ENCODE measurements at places on chromosomes 1 and 21. TPM values are rescaled to one million over a fixed set of nuclear protein-coding genes. Genes with fewer than 3 reads are reported as not detected.

The FMO3 gene
- total RNA-seq: not detected

The ZNF683 gene
- 26.6 TPM for total RNA-seq

The MPZL1 gene
- total RNA-seq: 13.6 TPM

The SPRR2E gene
- total RNA-seq: not detected

The SERTAD4 gene
- total RNA-seq: not detected

DNA sequence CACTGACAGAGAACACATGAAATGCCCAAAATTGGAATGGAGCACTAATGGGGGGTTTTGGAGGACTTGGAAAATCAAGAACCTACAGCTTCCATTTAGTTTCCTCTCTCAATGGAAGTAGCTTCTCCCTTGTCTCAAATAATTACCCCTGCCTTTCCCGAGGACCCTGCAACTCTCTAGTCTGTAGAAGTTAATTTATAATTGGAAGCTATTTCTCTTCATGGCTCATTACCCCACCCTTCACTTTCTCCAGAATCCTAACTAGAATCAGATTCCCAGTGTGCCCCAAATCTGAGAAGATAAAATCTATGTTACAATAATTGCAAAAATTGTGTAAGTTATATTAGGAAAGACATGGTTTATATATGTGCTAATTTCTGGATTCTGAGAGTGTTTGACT is 181.5 kb upstream of the ATP1B1 start:
- no peak overlapping the region for H3K27ac ChIP-seq
- H3K36me3 ChIP-seq: no peaks in the 10 kb centered on the region
- DNase-seq: no peak
- peaks cover 11% of the 10 kb centered on the region for H3K4me1 ChIP-seq
- H3K4me3 ChIP-seq: no peak overlapping the region
- peaks cover 31% of the 10 kb centered on the region for H3K27me3 ChIP-seq

DNA sequence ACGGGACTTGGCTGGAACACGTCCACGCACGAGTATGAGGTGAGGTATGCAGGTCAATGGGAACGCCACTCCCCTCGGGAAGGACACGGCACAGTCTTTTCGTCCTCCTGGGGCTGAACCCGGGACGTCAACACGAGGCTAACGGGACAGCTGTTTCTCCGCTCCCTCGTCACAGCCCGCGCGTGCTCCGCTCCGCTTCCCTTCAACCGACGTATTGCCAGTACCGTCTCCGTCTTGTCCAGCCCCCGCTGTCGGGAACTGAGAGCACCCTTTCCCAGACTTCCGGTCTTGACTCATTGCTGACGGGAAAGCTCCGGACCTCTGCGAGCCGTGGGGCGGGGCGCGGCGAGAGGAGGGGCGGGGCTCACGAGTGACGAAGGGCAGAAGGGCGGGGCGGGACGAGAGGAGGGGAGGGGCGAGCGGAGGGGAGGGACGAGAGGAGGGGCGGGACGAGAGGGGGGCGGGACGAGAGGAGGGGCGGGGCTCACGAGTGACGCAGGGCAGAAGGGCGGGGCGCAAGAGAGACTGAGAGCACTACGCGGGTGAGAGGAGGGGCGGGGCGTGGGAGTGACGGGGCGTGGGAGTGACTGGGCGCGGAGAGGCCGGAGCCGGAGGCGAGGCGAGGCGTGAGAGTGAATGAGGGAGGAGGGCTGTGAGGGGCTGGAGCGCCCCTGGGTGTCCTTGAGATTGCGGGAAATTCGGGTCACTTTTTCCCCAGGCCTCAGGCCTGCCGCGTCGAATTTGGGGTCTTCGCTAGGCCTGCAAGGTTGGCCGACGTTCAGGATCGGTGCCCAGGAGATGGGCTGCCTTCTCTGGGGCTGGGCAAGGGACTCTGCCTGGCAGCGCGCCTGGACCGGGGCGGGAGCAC is 22.2 kb upstream of the CFAP126 start:
- no peaks in the 10 kb centered on the region for H3K27me3 ChIP-seq
- H3K36me3 ChIP-seq: peaks cover 4% of the 10 kb centered on the region
- DNase-seq: peak; percentile 97

DNA sequence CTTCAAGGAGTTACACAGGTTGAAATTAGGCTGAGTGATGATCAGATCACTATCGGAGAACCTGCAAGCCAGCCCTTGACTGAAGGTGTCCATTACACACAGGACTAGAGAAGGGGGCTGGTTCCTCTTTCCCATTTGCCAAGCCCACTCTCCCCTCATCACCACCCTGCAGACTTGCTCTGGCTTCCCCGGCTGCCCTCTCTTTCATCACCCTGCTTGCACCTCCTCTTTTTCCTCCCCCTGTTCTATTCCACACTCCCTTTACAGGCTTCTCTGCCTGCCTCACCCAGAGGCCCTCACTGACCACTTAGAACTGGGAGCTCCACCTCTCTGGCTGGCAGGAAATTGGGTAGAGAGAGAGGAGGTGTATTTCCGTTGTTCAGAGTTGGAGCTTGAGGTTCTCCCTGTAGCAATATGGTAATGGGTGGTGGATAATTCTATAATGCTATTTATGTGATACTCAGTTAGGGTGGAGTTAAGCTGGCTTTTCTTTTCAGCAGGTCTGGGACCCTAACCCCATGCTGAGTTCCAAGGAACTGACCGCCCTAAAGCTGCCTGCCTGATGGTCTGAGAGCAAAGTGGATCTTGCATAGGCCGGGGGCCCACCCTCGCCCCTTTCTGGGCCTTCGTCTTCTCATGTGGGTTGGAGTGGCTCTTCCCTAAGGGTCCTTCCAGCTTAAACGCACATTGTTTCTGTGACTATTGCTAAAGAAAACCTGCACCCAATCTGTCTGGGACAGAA is 111.8 kb upstream of the ADAR start:
- no peaks in the 10 kb centered on the region for H3K36me3 ChIP-seq
- no peak for DNase-seq
- H3K27me3 ChIP-seq: no peaks in the 10 kb centered on the region
- no peak overlapping the region for H3K4me3 ChIP-seq

- DNase-seq: no peak
- H3K4me3 ChIP-seq: no peak overlapping the region
- no peaks in the 10 kb centered on the region for H3K27me3 ChIP-seq
- H3K4me1 ChIP-seq: no peaks in the 10 kb centered on the region
- no peaks in the 10 kb centered on the region for H3K36me3 ChIP-seq
Measured at GRCh38 chr21:21373969-21374368, 375.8 kb downstream of the NCAM2 start.

- H3K36me3 ChIP-seq: no peaks in the 10 kb centered on the region
- no peak overlapping the region for H3K4me3 ChIP-seq
- peak; percentile 62 for DNase-seq
- peaks cover 14% of the 10 kb centered on the region for H3K27me3 ChIP-seq
- H3K27ac ChIP-seq: no peak overlapping the region
- no peaks in the 10 kb centered on the region for H3K4me1 ChIP-seq
Measured at GRCh38 chr1:47388891-47389238, 27.2 kb upstream of the FOXE3 start.

GRCh38 chr1:6424619-6425593 is at the start of gene ESPN:
Gene ESPN, plus strand, starts transcription at chr1:6424776. Its CDS starts 180 bp downstream, at chr1:6424956.
- no peaks in the 10 kb centered on the region for H3K36me3 ChIP-seq
- no peak for DNase-seq
- peaks cover 42% of the 10 kb centered on the region for H3K27me3 ChIP-seq

GRCh38 chr1:87588495-87588894 is 259.8 kb downstream of the LMO4 start:
- H3K27ac ChIP-seq: no peak overlapping the region
- no peaks in the 10 kb centered on the region for H3K36me3 ChIP-seq
- peaks cover 2% of the 10 kb centered on the region for H3K27me3 ChIP-seq
- DNase-seq: no peak
- H3K4me1 ChIP-seq: no peaks in the 10 kb centered on the region

- H3K4me3 ChIP-seq: no peak overlapping the region
- H3K36me3 ChIP-seq: no peaks in the 10 kb centered on the region
- DNase-seq: no peak
- peaks cover 25% of the 10 kb centered on the region for H3K27me3 ChIP-seq
- H3K4me1 ChIP-seq: peaks cover 6% of the 10 kb centered on the region
- H3K27ac ChIP-seq: no peak overlapping the region
Measured at GRCh38 chr1:54955359-54955758, 25.1 kb upstream of the TMEM61 start.

GRCh38 chr1:44973645-44974044 is 12.8 kb downstream of the EIF2B3 start:
- no peak overlapping the region for H3K27ac ChIP-seq
- peaks cover 50% of the 10 kb centered on the region for H3K36me3 ChIP-seq
- no peak for DNase-seq
- H3K4me1 ChIP-seq: peaks cover 11% of the 10 kb centered on the region
- H3K27me3 ChIP-seq: no peaks in the 10 kb centered on the region
- H3K4me3 ChIP-seq: no peak overlapping the region

- DNase-seq: no peak
- H3K4me3 ChIP-seq: no peak overlapping the region
- H3K27ac ChIP-seq: no peak overlapping the region
- no peaks in the 10 kb centered on the region for H3K36me3 ChIP-seq
Measured at GRCh38 chr1:170414989-170415709, 116.8 kb upstream of the GORAB start.
